B cell (primary cell): ENCODE measurements at places on chromosomes 5 and 9. TPM values are rescaled to one million over a fixed set of nuclear protein-coding genes. Genes with fewer than 3 reads are reported as not detected.

ACER2 gene
- polyA plus RNA-seq, result 1.1 and 1.8 TPM in 2 replicates

DNA sequence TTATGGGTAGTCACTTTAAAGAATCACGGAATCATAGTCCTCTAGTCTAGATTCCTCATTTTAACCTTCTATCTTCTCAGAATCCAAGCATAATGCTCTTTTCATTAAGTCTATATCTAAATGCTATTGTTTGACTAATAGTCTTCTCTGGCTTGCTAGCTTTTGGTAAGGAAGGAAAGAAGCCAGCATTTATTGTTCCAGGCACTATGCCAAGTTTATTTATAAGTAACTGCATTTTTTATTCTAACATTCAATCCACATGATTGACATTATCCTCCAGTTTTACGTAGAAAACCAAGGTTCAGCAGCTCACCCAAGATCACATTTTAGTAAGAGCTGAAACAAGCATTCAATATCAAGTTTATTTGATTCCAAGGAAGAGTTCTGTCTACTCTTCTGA is 254.2 kb downstream of the SAXO1 start:
- no peaks in the 10 kb centered on the region for H3K36me3 ChIP-seq
- no peaks in the 10 kb centered on the region for H3K4me1 ChIP-seq
- no peak overlapping the region for H3K27ac ChIP-seq
- no peak for DNase-seq
- H3K27me3 ChIP-seq, result no peaks in the 10 kb centered on the region

DNA sequence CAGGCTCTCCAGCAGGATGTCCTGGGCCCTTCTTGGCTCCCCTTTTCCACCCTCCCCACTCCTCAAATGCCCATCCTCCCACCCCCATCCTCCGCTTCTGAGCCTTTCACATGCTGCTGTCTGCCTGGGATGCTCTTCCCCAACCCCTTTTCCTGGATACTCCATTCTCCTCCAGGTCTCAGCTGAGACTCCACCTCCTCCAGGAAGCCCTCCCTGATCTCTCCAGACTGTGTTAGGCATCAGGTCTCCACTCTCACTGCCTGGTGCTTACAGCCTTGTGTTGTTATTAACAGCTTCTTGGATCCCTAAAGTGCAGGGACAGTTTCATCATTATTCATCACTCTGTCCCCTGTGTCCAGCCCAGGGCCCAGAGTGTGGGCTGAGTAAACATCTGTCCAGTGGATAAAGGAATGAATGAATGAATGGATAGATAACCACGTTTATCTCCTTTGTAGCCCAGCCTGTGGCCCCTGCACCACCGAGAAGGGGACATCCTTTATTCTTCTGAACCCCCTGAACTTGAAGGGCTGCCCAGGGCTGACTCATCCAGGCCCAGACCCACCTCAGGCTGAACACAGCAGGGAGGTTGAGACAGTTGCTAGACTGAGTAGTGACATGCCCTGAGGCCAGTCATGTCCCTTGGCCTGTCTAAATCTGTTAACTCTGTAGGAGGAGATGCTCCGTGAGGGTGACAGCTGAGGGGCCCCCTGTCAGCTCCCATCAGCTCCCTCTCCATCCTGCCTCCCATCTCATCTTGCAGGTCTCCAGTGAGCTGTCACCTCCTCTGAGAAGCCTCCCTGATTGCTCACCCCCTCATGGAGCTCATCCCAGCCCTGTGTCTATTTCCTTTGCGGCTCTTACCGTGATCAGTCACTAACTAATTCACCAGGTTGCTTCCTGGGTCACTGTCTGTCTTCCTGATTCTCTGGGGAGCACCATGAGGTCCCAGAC is 14.6 kb upstream of the LAMC3 start:
- no peaks in the 10 kb centered on the region for H3K4me1 ChIP-seq
- no peak overlapping the region for H3K4me3 ChIP-seq
- H3K27me3 ChIP-seq, result peaks cover 3% of the 10 kb centered on the region
- no peaks in the 10 kb centered on the region for H3K36me3 ChIP-seq
- H3K27ac ChIP-seq, result no peak overlapping the region

- H3K27ac ChIP-seq, result no peak overlapping the region
- no peak for DNase-seq
- H3K27me3 ChIP-seq, result no peaks in the 10 kb centered on the region
- no peak overlapping the region for H3K4me3 ChIP-seq
- H3K4me1 ChIP-seq, result no peaks in the 10 kb centered on the region
These were observed 31.5 kb upstream of the NSMF start for GRCh38 chr9:137490532-137491186.
